ENCODE measurements at places on chromosomes 13 and 19.

DNA sequence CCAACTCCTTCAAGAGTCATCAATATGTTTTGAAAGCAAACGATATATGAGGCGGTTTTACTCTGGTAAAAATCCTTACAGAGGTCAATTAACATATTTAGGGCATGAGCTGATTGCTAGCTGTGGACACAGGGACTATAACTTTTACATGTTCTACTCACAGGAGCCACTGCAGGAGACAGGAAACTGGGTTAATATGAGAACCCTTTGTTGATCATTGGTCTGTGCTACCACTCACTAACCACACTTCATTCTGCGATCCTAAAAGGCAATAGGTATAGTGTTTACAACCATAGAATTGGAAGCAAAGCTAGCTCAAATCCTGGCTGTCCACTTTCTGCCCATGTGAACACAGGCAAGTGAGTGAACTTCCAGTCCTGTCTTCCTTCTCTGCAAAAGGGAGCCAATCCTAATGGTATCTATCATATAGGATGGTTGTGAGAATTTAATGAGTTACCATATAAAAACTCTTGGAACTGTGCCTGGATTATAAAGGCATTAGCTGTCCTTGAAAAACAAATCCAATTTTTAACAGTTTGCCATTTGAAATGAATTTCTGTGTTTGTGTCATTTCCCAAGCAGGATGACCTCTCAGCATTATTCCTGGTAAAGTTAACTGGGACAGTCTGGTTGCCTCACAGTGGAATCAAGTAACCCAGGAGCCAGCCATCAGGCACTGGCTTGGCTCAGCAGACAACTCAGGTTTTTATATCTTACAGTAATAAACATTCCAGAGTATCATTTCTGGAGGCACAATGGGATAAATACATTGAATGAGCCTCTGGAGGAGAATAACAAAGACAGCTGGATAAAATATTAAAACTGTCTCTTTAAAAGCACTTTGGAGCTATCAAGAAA is 29.8 kb upstream of the RAP2A start:
- DNase-seq = no peak

- no peak for DNase-seq
Observed at GRCh38 chr13:98537306-98537705, 39.6 kb downstream of the STK24 start.

- no peak for DNase-seq
Observed at GRCh38 chr13:111354789-111355188, 34.3 kb downstream of the TEX29 start.

GRCh38 chr13:107104631-107105030 is 536.7 kb upstream of the ARGLU1 start:
- DNase-seq = no peak

DNA sequence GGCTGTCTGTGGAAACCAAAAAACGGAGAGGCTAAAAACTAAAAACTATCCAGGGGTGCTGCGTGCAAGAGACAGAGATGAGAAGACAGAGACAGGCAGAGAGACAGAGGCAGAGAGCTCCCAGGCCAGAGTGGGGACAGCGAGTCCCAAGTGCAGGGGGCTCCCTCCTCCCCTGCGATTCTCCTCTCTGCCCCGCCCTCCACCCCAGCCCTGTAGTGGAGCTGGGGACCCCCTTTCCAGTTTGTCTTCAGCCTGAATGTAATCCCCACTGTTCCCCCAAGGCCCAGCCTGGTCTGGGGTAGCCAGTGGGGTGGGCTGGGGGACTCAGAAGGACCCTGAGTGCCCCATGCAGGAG is 2.0 kb downstream of the NFIC start:
- DNase-seq = no peak

- no peak for DNase-seq
Observed at GRCh38 chr13:48631441-48631840, 22.3 kb upstream of the CYSLTR2 start.

DNA sequence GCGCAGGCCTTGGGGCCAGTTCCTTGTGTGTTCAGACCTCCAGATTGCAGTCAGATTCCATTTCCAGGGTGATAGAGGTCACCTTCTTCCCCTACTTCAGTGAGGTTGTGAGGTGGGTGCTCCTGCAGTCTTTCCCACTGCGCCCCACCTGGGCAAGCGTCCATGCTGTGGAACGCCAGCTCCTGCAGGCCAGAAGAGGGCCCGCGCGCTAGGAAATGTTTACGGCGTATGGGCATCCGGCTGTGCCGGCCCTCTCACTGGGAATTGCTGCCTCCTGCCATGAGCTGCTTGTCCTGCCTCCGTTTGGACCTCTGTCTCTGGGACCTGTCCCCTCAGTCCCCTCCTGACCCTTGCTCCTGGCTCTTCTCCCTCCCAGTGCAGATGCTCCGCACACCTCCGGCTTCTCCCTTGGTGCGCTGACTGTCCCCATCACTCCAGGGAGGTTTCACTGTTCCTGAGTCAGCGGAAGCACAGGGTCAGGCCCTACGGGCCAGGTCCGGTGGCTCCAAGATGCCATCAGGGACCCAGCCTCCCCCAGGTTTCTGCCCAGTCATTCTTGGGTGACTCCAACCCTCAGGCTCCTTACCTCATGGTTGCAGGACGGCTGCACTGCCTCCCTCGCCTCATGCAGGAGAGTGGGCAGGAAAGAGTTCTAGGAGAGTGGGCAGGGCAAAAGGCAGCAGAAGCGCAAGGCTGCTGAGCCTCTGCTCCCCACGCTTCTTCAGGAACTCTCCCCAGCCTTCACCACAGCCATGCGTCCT is 56.6 kb downstream of the SMARCA4 start:
- no peak for DNase-seq

DNA sequence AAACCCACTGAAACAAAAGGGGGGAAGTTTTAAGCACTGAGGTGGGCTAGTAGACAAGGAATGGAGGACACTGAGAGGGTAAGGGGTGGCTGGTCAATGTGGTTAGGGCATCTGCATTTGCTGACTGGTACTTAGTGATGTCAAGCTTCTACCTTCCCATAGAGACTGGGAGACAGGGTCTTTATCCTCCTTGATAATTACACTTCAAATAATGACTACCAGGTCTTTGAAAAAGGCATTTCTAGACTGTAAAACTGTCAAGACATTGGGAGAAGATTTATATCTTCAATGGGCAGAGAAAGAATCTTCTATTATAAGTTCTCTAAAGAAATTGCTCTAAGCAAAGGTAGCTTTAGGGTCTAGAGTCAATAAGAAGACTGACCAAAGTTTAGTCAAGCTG is 1490.8 kb upstream of the PCDH20 start:
- no peak for DNase-seq

- DNase-seq = peak; percentile 7
Observed at GRCh38 chr13:49869519-49869918, 66.6 kb downstream of the SPRYD7 start.

DNA sequence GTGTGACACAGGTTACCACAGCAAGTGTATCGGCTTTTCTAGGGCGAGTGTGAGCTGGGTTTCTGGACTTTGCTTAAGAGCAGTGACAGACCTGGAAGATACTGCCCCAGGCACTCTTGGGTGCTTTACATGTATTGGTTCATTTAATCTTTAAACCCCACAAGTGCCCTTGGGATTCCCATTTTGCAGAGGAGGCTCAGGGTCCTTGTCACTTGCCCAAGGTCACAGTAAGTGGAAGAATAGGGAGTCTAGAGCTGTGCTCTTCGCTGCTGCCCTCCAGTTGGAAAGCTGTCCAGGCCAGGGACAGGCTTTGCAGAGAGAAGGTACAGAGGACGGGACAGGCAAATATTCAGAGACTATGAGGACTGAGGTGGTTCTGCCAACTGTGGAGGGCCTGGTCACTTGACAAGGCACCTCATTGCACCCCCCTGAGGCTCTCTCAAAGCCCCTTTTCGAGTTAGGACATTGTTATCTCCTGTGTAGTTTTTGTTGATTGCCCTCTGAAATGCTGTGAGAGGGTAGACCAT is 42.4 kb downstream of the BBC3 start:
- no peak for DNase-seq

DNA sequence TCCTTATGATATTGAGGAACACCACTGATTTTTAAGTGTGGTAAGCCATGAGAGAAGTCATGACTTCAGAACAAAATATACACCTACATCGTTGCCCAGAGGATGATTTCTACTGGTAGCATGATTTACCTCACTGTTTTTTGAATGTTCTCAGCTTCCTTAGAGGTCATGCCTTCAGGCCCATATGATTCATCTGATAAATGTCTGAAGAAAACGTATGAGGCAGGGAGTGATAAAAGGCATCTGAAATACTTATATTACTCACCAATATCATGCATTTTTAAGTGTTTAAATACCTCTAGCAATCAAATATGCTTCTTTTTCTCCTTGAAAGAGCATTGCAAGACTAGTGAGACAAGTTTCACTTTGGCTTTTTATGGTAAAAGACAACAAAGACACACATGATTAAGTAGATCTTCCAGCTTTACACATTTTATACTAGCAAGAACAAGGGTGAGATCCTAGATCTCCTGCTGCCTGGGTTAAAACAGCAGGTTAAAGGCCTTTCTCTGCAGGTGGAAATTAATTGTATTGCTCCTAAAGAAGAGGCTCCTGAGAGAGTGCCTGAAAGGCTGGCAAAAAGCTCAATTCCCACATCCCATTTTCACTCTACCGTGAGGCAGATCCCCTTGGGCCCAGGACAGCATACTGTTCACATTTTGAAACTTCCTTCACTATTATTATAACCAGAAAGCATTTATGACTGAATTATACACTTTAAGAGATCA is 432.4 kb downstream of the SLITRK1 start:
- peak; percentile 84 for DNase-seq

DNA sequence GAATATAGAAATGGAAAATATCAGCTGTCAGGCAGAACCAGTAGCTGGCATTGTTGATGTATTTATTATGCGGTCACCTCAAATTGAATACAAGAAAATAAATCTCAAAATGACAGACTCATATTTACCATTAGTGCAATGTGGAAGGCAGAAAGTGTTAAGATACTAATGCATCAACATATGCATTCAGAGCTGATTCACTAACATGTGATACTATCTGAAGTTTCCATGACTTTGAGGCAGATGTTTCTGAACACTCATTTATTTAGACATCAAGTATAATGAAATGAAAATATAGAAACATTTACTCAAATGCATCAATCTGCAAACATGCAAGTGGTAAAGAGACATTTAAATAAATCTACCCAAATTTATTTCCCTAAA is 474.2 kb upstream of the SLC10A2 start:
- DNase-seq = no peak

DNA sequence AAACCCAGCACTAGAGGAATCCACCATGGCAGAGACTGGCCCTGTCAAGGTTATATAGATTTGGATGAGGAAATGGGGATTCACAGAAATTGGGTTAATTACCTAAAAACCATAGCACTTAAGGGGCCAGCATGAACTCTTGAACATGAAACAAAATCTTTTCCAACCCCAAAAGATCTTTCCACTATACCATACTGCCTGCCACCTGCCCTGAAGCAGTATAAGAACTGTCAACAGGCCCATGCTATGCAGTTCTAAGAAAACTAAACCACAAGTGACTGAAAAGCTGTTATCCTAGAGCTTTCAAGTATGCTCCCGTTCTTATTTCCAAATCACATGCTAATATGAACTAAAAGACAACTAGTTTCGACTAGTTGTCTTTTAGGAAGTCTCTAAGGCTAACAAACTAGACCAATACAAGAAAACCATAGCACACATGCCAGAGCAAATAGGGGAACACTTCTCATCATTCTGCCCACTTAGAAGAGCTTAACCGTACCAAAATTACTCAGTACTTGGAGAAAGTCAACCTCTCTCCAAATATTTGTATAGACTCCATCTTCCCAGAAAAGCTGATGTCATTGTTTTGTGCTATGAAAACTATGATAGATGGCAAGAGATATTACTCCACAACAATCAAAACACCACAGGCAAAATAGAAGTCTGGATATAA is 27.5 kb downstream of the HSPH1 start:
- no peak for DNase-seq

DNA sequence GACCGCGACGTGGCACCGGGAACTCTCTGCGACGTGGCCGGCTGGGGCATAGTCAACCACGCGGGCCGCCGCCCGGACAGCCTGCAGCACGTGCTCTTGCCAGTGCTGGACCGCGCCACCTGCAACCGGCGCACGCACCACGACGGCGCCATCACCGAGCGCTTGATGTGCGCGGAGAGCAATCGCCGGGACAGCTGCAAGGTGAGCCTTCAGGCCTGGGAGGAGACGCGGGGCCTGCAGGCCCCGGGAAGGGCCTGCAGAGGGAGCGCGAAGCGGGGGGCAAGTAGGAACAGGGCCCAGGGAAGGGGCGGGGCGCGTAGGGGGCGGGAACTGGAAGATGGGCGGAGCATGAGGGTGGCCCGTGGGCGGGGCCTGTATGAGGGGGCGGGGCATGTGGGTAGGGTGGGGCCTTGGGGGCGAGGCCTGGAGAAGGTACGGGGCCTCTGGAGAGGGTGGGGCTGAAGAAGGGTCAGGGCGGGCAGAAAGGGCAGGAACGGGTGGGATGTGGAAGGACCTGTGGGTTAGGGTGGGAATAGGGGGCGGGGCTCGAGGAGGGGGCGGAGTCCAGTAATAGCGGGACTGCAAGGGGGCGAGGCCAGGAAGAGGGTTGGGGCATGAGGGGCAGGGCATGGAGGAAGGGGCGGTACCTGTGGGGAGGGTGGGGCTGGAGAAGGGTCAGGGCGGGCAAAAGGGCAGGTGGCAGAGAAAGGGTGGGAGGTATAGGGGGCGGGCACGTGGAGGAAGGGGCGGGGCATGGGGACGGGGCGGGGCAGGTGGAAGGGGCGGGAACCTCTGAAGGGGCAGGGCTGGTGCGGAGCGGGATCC is 2.5 kb downstream of the CFD start:
- peak; percentile 48 for DNase-seq

DNA sequence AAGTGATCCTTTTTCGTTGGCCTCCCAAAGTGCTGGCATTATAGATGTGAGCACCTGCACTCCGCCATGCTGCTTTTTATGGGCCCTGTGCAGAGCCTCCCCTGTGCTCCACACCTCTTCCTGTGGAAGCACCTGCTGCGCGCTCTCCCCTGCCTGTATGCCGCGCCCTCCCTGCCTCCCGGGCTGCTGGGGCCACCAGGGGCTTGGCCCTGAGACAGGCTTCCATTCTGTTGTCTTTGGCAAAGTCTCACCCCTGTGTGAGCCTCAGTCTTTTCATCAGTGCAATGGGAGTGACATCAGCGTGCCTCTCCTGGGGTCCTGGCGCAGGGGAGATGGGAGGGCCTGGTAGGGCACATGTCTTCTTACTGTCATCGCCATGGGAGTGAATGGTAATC is 1.3 kb downstream of the FAM174C start:
- no peak for DNase-seq

DNA sequence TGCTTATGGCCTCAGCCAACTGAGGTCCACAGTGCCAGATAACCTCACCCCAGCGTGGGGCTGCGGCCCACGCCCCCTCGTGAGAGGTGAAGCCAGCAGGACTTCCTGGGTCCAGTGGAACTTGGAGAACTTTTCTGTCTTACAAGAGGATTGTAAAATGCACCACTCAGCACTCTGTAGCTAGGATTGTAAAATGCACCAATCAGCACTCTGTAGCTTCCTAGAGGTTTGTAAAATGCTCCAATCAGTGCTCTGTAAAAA is 109.1 kb downstream of the AKAP11 start:
- no peak for DNase-seq

GRCh38 chr19:10829967-10830366 is 6.0 kb downstream of the TMED1 start:
- DNase-seq = no peak

GRCh38 chr13:103324641-103325040 is 258.4 kb upstream of the SLC10A2 start:
- DNase-seq = no peak

Measured in bronchial epithelial cell (primary cell).